ENCODE measurements at places on chromosomes 6 and 20.

DNA sequence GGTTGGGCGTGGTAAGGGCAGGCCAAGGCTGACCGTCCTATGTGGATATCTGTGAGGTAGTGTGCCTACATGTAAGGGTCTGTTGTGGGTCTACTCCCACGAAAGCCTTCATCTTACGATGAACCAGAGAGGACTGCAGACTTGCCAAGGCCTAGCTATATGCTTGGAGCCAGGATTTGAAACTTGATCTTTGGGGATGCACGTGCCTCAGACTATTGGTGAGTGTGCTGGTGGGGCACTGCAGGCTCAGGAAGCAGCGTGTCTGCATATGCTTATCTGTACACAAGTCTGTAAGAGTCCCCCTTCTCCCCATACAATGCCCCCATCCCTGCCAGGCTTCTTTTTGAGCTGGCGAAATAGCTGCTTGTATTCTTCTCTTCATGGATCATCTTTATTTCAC lies 17.9 kb downstream of the PLCG1 start:
- DNase-seq: no peak

- no peak for DNase-seq
These were observed 243.5 kb downstream of the CDKAL1 start for GRCh38 chr6:20777801-20778200.

DNA sequence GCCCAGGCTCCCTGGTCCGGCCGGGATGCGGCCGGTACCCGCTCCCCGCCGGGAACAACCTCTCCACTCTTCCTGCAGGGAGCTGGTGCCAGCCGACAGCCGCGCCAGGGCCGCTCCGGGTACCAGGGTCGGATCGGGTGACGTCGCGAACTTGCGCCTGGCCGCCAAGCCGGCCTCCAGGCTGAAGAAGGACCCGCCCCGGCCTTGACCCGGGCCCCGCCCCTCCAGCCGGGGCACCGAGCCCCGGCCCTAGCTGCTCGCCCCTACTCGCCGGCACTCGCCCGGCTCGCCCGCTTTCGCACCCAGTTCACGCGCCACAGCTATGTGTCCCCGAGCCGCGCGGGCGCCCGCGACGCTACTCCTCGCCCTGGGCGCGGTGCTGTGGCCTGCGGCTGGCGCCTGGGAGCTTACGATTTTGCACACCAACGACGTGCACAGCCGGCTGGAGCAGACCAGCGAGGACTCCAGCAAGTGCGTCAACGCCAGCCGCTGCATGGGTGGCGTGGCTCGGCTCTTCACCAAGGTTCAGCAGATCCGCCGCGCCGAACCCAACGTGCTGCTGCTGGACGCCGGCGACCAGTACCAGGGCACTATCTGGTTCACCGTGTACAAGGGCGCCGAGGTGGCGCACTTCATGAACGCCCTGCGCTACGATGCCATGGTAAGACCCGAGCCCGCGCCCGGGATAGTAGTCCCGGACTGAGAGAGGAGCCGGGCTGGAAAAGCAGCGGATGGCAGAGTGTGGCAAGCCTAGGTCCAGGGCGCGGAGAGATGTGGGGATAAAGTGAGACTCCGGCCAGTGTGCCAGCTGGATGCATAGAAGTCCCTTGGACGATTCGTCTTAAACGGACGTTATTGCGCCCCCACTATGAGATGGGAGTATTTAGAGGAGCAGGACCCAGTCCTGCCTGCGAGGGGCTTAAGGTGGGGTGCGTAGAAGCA lies at the start of gene NT5E:
Gene NT5E, plus strand, starts transcription at position 266 of the 942 bp plus-strand sequence. Its CDS starts 57 bp downstream, at position 323.
- no peak for DNase-seq

GRCh38 chr6:40476673-40477072 lies 110.5 kb downstream of the LRFN2 start:
- no peak for DNase-seq

DNA sequence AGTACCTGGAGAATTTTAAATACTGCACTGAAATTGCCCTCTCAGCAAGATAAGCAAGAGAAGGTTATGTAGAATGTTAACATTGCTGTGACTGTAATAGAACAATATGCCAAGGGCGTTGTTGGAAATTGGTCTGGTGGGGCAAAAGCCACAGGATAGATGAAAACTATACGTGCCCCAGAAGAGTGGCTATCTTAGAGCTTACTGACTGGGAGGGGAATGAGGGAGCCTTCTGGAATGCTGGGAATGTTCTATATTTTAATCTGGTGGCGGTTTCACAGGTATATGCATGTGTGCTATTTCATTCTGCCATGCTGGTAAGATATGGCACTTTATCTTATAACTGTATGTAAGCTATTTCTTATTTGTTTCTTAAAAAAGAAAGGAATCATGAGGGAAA lies 35.2 kb upstream of the YWHAB start:
- DNase-seq: no peak

- DNase-seq: no peak
These were observed 403.6 kb downstream of the PLCB1 start for GRCh38 chr20:8535403-8536261.

DNA sequence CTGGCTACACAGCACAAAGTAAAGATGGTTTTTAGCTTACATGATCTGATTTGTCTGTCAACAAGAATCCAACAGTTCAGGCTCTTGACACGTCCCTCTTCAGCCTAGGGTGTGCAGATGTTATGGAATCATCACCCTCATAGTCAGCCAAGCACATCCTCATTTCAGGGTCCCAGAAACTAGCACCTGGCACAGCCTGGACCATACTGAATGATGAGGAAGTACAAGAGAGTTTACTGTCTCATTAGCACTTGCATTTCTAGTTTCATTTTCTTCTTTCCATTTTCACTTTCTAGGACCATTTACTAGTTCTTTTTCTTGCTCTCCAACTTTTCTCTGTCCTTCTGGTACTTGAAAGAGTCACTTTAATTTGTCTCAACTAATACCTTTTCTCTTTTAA lies 6.5 kb downstream of the RIPOR2 start:
- DNase-seq: no peak

- DNase-seq: no peak
These were observed 1.9 kb upstream of the AFDN start for GRCh38 chr6:167824591-167825331.

- peak; percentile 32 for DNase-seq
These were observed 257.8 kb downstream of the GMDS start for GRCh38 chr6:1987640-1988039.

- no peak for DNase-seq
These were observed 70.3 kb downstream of the PREP start for GRCh38 chr6:105332576-105332975.

DNA sequence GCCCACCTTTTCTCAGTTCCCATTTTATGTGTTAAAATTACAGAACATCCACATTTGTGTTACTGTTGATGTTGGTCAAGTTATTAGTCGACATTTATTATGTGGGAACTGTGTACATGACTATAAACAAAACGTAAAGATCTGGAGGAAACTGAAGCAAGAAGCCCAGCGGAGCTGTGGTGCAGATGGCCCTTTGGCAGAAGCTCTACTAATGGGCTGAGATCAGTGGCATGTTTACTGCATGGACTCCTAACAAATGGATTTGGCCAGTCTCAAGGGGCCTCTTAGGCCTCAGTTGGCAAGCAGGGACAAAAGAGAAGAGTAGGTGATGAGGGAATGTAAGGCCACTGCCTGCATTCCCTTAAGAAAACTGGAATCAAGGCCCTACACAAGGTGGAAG lies 282.1 kb upstream of the TCF21 start:
- no peak for DNase-seq

- no peak for DNase-seq
These were observed 82.7 kb upstream of the DUSP22 start for GRCh38 chr6:209432-210103.

GRCh38 chr6:99066044-99066443 lies 118.3 kb upstream of the FBXL4 start:
- no peak for DNase-seq

- DNase-seq: peak; percentile 78
These were observed 200.7 kb upstream of the BMP2 start for GRCh38 chr20:6566821-6567220.

GRCh38 chr6:41059556-41059955 lies 6.6 kb downstream of the APOBEC2 start:
- DNase-seq: no peak

DNA sequence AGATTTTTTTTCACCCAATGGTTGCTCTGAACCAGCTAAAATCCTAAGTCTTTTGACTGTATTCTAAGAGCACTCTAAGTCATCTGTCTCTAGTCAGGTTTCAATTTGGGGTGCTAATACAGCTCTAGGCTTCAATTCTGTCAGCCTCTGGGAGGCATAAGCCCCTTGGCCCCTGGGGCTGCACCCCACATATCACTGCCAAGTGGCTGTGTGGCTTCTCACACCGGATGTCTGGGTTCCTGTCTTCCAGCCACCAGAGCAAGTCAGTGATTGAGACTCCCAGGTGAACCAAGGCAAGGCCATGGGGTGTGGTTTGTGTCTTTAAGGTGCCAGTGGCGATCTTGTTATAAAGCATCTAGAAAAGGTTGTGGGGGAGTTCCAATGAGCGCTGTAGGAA lies 136.5 kb downstream of the TMEM242 start:
- DNase-seq: no peak

DNA sequence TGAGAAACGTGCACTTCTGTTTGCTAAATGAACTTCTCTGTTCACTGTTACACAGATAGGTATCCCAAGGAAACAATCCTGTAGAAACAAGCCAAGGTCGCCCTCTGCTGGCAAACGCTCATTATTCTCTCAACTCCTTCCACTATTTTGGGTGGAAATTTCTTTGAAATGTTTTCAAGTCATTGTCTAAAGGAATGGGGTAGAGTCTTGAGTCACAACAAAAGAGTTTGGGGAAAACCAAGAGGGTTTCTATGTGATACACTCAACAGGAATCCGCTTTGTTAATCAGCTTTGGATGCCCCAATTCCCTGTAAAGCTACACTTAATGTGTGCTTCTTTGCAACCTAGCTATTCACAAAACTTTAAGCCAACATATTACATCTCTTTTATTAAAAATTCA lies 4.6 kb upstream of the RAE1 start:
- DNase-seq: peak; percentile 34

DNA sequence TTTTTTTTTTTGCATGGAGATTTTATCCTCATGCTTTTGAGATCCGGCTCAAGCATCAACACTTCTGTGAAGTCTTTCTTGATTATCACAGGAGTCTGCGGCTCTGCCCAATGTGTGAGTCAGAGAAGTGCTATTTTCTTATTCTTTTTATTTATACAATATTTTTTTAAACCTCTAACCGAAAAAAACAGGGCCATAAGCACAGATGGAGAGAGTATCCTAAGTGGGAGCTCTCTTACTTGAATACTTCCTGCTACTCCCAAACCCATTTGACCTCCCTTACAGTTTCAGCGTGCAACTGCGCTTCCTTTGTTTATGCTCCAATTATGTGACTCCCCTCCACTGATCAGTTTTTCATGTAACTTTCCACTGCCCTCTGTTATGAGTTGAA lies 8.7 kb upstream of the ATXN1 start:
- DNase-seq: peak; percentile 65

GRCh38 chr6:163392533-163392932 lies 22.0 kb upstream of the QKI start:
- no peak for DNase-seq

GRCh38 chr20:8414586-8415274 lies 282.7 kb downstream of the PLCB1 start:
- DNase-seq: no peak

DNA sequence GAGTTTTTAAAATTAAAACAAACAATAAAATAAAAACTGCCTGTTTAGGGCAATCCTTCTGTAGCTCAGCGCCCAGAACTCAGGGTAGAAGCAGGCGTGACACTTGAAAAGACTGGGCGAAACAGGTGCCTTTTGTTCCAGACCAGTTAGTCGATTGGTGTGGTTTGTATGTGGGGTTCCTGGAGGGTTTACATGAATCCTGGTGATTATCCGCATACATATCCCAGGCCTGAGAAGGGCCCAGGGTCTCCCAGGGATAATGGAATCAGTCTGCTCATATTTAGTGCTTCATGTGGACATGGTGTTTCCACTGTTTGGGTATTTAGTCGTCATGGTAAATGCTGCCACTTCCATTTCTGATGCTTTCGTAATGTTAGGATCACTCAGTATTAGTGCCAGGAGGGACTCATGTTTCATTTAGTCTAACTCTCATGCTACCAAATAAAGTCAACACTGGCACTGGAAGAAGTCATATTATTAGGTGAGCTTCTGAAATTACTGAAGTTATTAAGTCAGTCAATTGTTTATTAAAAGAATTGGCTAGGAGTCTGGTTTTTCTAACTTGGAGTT lies 116.5 kb downstream of the SAMD5 start:
- no peak for DNase-seq

DNA sequence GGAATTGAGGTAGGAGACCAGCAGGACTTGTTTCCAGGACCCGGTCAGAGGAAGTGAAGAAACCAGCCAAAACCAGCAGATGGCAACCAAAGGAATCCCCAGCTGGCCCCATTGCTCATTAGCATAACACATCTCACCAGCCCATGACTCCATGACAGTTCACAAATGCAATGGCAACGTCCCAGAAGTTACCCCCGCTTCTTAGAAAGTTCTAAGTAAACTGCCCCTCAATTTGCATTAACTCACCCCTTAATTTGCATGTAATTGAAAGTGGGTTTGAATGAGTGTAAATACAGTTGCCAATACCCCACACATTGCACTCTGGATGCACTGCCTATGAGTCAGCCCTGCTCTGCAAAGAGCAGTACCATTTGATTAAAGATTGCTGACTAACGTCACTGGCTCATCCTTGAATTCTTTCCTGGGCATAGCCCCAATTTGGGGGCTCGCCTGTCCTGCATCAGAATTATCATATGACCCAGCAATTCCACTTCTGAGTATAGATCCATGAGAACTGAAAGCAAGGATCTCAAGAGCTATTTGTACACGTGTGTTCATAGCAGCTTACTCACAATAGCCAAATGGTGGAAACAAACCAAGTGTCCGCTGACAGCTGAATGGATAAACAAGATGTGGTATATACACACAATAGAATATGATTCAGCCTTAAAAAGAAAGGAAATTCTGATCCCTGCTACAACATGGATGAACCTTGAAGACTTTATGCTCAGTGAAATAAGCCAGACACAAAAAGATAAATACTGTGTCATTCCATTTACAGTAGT lies 36.4 kb downstream of the MYLK4 start:
- peak; percentile 54 for DNase-seq

DNA sequence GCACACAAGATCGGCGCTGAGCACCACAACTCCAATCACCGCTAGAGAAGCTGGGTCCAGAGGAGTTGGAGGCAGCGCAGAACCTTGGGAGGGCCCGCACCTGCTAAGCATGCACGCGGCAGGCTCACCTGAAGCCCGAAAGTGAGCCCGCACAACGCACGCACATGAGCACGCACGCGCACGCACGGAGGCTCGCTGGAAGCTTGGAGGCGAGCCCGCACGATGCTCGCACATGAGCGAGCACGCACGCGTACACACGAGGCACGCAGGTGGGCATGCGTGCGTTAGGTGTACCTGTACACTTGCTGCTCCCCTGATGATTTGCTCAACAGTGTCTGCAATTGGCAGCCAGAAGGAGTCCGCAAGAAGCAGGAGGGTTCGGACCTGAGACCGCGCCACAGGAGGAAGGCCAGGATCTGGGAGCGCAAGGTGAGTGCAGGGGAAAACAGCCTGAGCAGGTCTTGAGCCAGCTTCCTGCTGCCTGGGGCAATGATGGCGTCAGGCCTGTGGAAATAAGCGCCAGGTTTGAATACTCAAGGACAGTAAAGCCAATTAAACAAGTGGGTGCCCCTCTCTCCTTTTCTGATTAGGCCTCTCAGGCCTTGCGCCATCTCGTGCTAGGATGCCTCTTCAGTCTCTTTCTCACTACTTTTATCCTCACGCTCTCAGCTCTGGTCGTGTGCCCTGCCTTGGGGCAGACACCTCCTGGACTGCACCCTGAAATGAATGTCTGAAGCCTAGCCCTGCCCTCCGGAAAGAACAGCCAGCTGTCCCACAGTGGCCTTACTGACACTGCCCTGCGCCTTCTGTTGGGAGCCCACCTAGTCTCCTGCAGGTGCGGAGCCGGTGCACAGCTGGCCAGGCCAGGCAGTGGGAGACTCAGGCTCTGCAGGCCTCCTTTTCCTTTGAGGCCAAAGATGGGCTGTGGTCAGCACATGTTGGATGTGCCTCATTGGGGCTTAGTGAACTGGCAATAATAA lies 340.4 kb downstream of the CDC5L start:
- no peak for DNase-seq

Measured in AG04450 (cell line).